ENCODE measurements at places on chromosomes 4 and X.

DNA sequence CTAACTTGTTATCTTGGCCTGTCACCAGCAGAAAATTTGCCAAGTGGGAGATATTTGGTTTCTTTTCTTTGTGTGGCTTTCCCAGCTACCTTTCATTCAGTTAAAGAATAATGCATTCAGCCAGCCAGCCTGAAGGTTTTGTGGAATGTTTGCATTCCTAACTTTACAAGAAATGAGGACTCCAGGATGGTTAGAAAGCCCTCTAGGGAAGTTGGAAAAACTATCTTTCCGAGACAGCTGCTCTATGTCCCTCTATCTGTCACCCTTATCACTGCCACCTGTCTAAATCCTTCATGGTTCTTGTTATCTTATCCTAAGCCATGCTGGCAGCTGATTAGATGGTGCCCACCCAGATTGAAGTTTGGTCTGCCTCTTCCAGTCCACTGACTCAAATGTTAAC is 384.2 kb downstream of the SH3BGRL start:
- no peak for DNase-seq

DNA sequence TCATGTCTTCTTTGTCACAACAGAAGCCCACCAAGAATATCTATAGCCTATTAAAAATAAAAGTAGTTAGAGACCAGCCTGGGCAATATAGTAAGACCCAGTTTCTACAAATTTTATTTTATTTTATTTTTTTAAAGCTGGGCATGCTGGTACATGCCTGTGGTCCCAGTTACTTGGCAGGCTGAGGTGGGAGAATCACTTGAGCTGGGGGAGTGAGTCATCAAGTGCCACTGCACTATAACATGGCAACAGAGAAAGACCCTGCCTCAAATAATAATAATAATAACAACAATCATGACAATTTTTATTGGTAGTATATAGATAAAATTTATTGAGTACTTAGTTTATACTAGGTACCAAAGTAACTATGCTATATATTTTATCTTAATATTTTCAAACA is 93.0 kb upstream of the NPFFR2 start:
- DNase-seq: no peak

GRCh38 chr4:5381961-5382441 is 326.4 kb downstream of the EVC2 start:
- DNase-seq: no peak

- DNase-seq: no peak
These were observed 109.9 kb upstream of the BCOR start for GRCh38 chrX:40207626-40208025.

GRCh38 chr4:31908261-31908660 is 1188.1 kb downstream of the PCDH7 start:
- no peak for DNase-seq

DNA sequence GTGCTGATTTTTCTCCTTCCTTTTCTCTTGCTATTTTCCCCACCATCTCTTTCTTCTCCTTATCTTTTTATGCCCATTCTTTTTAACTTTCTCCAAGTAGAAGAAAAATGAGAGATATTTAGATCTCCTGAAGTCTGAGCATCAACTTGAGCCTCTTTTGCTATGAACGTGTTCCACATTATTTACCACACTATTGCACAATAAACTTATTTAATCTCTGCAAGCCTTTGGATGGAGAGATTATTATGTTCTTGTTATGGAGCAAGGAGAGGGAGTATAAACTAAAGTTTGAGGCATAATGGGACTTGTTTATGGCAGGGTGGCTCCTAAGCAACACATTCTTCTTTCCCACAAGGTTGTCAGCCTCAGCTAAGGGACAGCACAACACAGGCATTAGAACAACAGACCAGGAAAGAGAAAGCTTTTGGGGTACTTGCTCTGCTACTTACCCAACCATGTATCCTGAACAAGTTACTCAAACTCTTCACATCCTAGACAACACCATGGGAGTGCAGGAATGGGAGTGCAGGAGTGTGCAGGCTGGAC is 365.5 kb upstream of the BOD1L1 start:
- DNase-seq: no peak

DNA sequence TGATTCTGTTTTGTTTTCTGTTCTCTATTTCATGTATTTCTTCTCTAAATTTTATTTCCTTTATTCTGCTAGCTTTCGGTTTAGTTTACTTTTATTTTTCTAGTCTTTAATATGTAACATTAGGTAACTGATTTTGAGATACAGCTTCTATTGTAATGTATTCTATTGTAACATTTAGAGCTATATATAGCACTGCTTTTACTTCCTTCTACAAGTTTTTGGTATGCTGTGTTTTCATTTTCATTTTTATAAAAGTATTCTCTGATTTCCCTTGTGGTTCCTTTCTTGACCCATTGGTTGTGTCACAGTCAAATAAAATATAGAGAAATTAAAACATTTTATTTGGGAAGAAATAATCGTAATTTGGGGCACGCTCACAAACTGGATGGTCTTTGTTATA is 13.9 kb upstream of the CT47A1 start:
- DNase-seq: no peak

DNA sequence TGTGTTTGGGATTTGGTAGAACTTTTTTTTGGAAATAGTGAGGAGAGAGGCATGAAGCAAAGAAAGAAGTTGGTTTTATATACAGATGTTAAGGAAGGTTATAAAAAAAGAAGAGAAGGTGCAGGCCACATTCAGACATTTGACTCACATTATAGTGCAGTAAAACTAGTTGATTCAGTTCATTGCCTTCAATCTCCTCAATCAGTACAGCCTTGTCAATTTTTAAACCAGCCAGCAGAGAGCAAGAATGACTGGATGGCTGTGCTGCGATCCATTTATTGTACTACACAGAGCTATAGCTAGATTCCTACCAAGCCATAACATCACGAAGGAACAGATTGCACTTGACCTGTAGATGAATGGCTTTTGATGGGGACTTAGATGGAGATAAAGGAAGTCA is 79.7 kb upstream of the LSM6 start:
- no peak for DNase-seq

DNA sequence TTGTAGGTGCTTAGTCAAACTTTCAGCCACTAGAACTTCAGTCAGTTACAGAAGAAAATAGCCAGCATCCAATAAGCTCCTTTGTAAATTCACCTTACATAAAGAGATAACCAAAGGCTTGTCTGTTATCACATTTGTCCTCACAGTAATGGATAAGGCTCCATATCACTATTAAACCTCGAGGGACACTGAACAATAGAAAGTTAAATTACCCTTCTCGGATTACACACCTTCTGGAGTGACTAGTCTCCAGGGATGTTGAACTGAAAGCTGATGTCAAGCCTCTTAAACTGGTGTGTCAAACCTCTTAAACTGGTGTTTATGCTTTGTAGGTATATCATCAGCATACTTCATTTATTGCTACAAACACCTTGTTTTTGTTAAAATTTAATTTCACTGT is 639.0 kb downstream of the CENPC start:
- no peak for DNase-seq

GRCh38 chrX:112254896-112255295 is 172.3 kb upstream of the TRPC5 start:
- no peak for DNase-seq

DNA sequence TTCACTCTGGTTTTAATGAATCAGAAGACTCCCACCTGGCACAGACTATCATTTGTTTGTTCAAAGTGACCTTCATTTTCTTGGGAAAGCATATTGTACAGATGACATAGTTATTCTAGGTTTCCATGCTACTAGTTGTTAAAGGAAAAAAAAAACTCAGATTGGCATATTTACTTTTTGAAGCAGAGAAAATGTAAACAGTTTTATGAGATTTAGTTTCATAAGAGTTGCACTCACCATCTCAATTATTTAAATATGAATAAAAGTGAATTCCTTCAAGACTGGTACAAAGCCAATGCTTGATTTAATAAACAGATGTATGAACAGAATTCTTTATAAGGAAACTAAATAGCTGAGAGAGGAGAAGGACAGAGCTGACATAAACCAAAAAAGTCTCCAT is 280.3 kb upstream of the UGT8 start:
- no peak for DNase-seq

- no peak for DNase-seq
These were observed 100.2 kb upstream of the IL13RA1 start for GRCh38 chrX:118627084-118627758.

- peak; percentile 76 for DNase-seq
These were observed 149.4 kb upstream of the PJA1 start for GRCh38 chrX:69314436-69315348.

- peak; percentile 76 for DNase-seq
These were observed 32.4 kb upstream of the MYOZ2 start for GRCh38 chr4:119103263-119103662.

DNA sequence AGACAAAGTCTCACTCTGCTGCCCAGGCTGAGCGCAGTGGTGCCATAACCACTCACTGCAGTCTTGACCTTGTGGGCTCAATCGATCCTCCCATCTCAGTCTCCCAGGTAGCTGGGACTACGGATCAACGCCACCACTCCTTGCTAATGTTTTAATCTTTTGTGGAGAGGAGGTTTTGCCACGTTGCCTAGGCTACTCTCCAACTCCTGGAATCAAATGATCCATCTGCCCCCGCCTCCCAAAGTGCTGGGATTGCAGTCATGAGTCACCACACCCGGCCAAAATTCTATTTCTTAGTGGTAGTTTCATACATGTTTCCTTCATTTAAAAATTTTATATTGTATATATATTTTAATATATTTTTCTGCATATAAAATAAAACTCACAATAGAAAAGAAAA is 125.8 kb upstream of the CLNK start:
- DNase-seq: no peak

- DNase-seq: no peak
These were observed 6.8 kb upstream of the CXCL3 start for GRCh38 chr4:74045247-74045646.

DNA sequence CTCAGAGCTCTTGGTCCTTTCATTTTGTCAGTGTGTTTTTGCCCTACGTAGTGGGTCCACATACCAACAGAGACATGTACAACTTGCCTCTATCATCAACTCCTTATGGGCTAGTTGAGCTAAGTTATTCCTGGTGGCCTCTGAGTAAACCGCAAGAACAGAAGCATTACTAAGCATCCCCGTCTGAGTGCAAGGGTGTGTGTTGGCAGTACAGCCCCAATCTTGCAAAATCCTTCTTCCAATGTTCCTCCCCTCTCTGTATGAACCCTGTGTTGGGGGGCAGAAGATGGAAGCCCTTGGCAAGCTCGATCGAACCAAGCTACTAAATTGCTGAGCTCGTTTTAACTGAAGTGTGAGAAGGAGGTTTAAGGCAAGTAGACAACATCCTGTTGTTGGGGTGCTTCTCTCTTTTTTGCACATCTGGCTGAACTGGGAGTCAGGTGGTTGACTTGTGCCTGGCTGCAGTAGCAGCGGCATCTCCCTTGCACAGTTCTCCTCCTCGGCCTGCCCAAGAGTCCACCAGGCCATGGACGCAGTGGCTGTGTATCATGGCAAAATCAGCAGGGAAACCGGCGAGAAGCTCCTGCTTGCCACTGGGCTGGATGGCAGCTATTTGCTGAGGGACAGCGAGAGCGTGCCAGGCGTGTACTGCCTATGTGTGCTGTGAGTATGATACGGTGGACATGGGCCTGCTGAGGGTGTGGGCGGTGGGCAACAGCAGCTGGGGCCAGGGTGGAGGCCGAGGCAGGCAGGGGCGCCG is at the start of gene SH2D1A:
TSS of gene SH2D1A (plus strand) at position 447 of the 760 bp plus-strand sequence. CDS start at position 527, 80 bp downstream.
- no peak for DNase-seq

DNA sequence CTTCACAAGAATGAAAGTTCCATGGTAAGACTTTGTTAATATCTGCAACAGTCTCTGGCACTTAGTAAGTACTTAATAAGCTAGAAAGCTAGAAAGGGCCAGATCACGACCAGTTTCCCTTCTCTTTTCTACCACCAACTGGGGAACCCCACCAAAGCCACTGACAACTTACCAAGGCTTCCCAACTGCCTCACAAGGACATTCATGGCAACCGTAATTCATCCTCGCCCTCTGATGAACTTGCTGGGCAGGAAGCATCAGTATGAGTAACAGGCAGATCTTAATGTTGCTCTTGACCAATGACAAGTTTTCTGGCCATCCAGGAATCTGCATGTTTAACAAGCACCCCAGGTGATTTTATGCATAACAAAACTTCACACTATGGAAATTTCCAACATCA is 23.2 kb upstream of the ZCCHC13 start:
- no peak for DNase-seq

DNA sequence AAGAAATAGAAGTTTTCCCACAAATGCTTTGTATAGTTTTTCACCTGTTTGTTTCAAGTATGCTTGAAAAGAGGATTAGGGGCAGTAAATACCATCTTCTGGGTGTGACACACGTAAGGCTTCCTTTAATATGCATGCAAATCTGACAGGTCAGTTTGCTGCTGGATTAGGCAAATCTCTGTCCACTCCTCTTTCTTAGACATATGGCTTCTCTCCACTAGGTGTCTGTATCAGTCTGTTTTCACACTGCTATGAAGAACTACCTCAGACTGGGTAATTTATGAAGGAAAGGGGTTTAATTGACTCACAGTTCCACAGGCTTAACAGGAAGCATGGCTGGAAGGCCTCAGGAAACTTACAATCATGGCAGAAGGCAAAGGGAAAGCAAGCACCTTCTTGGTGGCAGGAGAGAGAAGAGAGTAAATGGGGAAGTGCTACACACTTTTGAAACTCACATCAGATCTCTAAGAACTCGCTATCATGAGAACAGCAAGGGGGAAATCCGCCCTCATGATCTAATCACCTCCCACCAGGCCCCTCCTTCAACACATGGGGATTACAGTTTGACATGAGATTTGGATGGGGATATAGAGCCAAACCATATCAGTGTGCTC is 66.9 kb downstream of the TAB3 start:
- no peak for DNase-seq

GRCh38 chr4:122952028-122952427 is 29.6 kb upstream of the NUDT6 start:
- DNase-seq: no peak

- no peak for DNase-seq
These were observed 38.3 kb downstream of the TKTL1 start for GRCh38 chrX:154333837-154334271.

GRCh38 chr4:169107528-169107927 is 97.5 kb upstream of the CBR4 start:
- no peak for DNase-seq

DNA sequence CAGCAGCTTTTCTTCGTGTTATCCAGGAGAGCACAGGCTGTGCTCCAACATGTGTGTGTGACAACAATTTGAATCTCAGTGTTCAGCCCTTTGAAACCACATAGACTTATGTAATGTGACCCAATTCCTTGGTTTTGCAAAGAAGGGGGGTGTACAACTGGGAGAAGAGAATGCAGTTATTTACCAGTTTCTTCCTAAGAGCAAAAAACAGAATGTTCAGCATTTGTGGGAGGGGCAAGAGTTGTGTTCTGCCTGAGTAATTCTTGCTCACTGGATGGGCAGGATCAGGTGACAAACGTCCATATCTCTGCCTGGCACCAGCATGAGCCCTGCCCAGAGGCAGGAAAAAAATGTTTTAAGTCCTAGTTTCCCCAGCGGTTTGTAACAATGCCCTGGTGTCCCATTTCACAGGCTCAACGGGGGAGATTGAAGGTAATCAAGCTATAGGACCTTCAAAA is 72.0 kb downstream of the PRPS1 start:
- DNase-seq: peak; percentile 46
